ENCODE measurements at places on chromosomes 13 and 19.
A peak's percentile ranks its signal among the peaks of the same experiment; 100 is the strongest.

DNA sequence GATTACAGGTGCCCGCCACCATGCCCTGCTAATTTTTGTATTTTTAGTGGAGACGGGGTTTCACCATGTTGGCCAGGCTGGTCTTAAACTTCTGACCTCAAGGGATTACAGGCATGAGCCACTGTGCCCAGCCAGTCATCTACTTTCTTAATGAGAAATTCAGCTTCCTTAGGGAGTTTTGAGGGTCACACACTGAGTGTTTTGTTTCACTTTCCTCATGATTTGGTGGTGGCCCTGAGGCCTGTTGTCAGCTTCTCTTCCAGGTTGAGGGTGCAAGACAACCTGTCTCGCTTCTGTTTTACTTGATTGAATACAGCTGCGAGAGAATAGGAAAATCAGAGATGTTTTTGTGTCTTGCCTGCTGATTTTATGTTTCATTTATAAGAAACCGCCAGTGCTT, 9.9 kb downstream of the FRY start:
- no peak for DNase-seq

- DNase-seq: peak; percentile 50
Observed at GRCh38 chr19:10797078-10797477, 38.9 kb downstream of the TMED1 start.

DNA sequence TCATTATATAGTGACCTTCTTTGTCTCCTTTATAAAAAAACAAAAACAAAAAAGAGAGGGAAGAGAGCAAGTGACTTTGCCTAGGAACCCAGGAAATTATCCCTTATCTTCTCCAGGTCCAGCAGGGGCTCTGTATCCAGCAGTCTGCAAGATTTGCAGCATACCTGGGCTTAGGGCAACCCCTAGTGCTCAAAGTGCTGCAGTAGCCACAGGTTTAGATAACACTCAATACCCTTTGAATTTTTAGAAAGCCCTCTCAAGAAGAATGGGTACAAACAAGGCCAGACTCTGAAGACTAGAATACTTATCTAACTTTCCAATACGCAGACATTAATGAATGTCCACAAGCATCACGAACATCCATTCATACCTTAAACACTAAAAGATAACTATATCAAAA, 43.2 kb downstream of the CCNA1 start:
- no peak for DNase-seq

GRCh38 chr13:20547479-20547908, 19.5 kb upstream of the IFT88 start:
- DNase-seq: no peak

GRCh38 chr19:50252887-50253268, 49.5 kb downstream of the MYH14 start:
- DNase-seq: no peak

DNA sequence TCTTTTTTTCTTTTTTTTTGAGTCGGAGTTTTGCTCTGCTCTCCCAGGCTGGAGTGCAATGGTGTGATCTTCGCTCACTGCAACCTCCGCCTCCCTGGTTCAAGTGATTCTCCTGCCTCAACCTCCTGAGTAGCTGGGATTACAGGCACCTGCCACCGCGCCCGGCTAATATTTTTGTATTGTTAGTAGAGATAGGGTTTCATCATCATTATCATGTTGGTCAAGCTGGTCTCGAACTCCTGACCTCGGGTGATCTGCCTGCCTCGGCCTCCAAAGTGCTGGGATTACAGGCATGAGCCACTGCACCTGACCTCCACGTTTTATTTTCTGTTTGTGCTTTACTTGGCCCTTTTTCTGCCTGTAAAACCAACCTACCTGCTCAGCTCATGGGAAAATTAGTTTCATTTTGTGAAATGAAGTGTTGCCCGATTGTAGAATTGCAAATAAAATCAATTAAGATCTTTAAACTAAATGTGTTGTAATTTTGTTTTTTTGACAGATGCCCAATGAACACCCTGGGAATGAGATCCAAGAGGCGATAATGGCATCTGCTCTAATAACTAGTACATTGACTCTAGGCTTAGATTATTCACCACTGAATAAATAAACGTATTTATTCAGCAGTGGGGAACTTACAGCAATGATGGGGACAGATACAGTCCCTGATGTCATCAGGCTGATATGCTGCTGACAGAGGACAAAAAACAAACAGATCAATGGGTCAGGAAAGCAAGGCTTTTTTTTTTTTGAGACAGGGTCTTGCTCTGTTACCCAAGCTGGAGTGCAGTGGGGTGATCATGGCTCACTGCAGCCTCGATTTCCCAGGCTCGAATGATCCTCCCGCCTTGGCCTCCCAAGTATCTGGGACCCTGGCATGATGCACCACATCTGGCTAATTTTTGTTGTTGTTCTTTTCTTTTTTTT, 2.2 kb upstream of the RAB11B start:
- DNase-seq: no peak

GRCh38 chr13:29294821-29295220, 300.7 kb downstream of the SLC7A1 start:
- no peak for DNase-seq

GRCh38 chr19:39617745-39618144, 15.4 kb downstream of the LGALS13 start:
- DNase-seq: no peak

- no peak for DNase-seq
Observed at GRCh38 chr13:27406178-27406939, 18.1 kb upstream of the GTF3A start.

- no peak for DNase-seq
Observed at GRCh38 chr19:10220695-10221094, 10.4 kb downstream of the S1PR2 start.

GRCh38 chr13:110610955-110611595, 4.3 kb upstream of the NAXD start:
- DNase-seq: no peak

DNA sequence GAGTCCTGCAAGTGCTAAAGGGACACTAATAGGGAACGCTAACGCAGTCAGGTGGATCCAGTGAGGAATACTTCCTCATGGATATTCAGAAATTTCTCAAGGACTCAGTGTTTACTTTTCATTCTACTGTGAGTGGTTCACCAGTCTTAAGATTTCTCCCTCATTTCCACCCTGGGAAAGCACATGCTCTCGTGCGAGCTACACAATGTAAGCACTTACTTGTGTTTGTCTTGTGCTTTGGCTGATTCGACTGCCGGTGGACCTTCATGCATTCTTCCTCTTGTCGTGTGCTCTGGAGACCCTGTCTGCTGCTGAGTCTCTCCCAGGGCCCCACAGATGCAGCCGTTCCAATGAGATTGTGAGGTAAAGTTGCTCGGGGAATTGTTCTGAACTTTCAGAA, 180.1 kb downstream of the NUFIP1 start:
- no peak for DNase-seq

- no peak for DNase-seq
Observed at GRCh38 chr19:2774953-2775555, 8.0 kb downstream of the SGTA start.

DNA sequence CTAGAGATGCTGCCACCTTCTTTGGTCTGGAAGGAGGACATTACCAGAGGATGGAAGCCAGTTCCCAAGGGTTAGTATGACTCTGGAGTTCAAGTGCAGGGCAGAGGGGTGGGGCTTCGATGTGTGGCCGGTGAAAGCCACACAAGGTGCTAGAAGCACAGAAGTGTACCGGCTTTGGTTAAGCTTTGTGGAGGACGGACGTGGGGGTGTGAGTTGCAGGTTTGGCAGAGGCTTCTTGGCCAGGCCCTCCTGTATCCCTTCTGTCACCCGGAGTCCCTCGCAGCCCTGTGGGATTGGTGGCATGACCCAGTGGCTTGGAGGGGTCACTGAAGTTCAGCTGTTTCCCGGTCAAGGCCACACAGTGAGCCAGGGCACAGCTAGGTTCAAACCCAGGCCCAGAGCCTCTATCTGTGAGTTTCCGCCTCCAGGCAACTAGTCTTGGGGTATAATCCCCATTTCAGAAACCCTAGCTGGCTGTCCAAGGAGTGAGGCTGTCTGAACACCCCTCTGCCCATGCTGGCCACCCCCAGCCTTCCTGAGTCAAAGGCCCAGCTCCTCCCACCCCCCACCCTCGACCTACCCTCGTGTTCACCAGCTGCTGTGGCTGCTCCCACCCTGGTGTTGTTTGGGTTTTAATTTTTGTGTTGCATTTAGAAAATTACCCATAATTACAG, 4.6 kb upstream of the SSBP4 start:
- no peak for DNase-seq

DNA sequence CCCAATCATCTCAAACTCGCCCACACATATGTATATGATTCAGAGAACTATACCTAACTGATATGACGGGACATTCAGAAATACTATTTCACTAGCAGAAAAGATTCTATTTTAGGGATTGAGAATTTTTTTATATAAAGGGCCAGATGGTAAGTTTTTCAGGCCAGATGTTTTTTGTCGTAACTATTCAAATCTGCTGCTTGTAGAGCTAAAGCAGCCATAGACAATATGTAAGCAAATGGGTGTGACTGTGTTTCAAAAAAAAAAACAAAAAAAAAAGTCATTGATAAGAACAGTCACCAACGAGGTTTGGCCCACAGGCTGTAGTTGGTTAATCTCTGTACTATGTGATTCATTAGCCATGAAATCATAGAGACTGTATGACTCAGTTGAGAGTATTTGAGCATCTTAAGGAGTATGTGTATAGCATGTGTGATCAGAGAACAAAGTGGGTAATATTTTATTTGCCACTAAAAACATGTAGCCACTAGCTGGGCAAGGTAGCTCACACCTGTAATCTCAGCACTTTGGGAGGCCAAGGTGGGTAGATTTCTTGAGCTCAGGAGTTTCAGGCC, 2724.7 kb downstream of the PCDH9 start:
- DNase-seq: no peak

DNA sequence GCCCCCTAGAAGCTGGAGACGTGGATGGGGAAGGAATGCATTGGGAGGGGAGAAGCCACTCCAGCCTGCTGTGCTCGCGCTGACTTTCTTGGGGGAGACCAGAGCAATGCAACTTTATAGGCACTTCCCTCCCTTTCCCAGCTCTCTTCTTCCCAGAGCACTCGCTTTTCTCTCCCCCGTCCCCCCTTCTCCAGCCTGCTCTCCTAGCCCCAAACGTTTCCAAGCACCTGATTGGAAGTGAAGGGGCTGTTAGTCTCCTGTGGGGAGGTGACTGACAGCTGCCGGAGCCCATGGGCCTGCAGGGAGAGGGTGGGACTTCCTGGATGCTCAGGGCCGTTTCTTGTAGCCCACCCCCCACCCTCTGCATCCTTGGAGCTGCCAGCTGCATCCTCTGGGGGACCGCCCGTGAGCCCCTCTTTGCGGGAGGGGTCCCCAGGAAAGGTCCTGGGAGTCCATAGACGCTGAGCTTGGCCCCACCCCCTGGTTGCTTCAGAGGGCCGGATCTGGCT, 2.5 kb downstream of the HDGFL2 start:
- DNase-seq: no peak

GRCh38 chr13:33496336-33496735, 210.8 kb upstream of the STARD13 start:
- no peak for DNase-seq

DNA sequence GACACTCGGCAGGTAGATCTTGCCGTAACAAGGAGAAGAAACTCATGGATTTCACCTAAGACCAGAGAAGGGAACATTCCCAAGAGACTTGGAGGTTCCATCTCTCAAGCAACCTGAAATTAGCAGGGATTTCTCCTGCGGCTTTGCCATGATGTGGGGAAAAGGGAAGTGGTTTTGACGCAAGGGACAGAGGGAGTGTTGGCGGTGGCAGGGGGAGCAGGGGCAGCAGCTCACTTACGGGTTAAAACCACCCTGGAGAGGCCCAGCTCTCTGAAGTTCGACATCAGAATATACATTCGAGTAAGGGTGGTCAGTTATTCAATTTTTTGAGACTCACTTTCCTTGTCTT, 76.1 kb upstream of the POMP start:
- no peak for DNase-seq

GRCh38 chr19:28633319-28634018, 579.5 kb downstream of the UQCRFS1 start:
- no peak for DNase-seq

DNA sequence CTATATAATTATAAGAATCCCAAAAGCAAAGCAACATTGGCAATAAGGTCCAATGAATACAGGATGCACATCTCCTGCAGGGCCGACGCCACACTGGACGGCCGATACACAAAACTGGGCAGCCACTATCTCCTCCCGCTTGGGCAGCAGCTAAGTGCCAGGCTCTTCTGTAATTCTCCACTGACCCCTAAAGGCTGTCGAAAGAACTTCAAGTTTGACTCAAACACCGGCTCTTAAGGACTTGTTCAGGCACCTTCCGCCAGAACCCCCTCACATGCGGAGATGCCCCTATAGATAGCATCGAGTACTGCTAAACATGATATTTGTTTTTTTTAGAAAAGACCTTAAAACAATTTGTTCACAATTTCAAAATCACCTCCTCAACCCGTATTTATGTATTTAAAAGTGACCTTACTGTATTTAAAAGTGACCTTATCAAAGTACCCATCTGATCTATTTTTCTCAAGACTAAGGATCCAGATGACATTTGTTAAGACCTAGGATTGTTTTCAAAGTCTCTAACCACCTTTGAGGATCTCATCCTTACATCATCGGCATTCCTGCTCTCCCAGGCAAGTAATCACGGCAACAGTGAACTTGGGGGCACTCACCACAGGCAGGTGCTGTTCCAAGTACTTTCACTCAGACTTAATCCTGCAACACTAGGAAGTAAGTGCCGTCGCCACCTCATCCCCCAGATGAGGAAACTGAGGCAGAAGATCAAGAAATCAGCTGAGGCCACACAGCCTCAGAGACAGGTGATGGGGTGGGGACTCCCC, 77.8 kb downstream of the TUBGCP3 start:
- no peak for DNase-seq

GRCh38 chr13:27962982-27963381, 6.1 kb downstream of the CDX2 start:
- no peak for DNase-seq

GRCh38 chr13:25217023-25217885, 45.2 kb upstream of the AMER2 start:
- DNase-seq: no peak

DNA sequence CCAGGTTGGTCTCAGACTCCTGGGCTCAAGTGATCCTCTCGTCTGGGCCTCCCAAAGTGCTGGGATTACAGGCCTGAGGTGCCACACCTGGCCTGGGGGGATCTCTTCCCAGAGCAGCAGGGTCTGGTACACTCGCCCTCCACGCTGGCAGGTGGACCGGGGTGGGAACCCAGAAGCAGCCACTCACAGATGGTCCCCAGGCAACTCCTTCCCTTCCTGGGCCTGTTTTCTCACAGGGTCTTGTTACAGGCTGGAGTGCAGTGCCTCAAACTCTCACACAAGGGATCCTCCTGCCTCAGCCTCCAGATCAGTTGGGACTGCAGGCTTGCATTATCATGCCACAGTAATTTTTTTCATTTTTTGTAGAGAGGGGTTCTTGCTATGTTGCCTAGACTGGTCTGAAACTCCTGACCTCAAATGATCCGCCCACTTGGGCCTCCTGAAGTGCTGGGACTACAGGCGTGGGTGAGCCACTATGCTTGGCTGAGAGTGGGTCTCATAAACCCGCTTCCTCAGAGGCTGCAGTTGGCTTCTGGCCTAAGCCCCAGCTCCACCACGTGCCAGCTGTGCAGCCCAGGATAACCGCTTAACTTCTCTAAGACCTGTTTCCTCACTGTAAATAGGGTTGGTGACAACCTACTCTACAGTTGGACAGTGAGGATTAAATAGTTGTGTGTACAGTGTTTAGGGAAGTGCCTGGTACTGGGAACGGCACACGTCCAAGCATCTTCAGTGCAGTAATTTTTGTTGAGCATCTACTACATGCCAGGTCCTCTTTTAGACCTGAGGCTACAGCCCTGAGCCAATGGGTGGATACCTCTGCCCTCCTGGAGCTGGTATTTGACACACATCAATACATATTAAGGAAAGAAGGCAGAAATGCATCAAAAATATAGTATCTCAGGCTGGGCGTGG, 871 bp upstream of the CCER2 start:
- no peak for DNase-seq
